ENCODE measurements at places on chromosomes 6 and 20.

GRCh38 chr6:115668211-115668610 is 392.5 kb downstream of the FRK start:
- no peak for DNase-seq

DNA sequence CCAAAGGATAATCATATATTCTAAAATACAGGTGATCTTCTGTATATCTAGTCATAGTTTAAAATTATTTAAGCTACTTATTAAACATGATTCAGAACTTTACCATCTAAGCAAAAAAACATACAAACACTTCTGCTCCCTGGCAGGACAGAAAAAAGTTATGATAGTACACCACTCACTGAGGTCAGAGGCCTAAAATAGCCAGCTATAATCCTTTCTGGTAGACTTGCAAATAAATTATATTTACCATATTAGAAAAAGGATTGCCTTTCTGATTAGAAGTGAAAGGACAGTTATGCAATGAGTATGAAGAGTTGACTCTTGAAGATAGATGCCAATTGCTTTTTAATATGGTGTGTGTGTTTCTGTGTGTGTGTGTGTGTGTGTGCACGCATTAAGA is 207.4 kb downstream of the BMP2 start:
- no peak for DNase-seq

- no peak for DNase-seq
These were observed 30.8 kb upstream of the ENPP1 start for GRCh38 chr6:131776985-131777384.

DNA sequence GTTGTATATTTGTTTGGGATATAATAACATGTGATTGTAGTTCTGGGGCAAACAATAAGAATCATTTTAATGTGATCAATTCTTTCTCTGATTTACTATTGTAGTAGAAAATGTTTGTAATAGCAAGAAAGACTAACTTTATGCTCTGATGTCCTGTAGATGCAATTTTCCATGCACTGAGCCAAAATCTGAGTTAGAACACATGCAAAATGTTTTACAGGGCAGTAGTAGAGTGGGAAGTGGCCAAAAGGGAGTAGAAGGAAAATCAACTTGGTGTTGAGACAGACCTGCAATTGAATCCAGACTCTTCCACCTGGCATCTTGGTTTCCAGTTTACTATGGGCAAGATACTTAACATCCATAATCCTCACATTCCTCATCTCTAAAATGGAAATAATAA is 93.5 kb upstream of the BMP5 start:
- DNase-seq: no peak

GRCh38 chr6:159931846-159932245 is 37.0 kb upstream of the IGF2R start:
- DNase-seq: no peak

DNA sequence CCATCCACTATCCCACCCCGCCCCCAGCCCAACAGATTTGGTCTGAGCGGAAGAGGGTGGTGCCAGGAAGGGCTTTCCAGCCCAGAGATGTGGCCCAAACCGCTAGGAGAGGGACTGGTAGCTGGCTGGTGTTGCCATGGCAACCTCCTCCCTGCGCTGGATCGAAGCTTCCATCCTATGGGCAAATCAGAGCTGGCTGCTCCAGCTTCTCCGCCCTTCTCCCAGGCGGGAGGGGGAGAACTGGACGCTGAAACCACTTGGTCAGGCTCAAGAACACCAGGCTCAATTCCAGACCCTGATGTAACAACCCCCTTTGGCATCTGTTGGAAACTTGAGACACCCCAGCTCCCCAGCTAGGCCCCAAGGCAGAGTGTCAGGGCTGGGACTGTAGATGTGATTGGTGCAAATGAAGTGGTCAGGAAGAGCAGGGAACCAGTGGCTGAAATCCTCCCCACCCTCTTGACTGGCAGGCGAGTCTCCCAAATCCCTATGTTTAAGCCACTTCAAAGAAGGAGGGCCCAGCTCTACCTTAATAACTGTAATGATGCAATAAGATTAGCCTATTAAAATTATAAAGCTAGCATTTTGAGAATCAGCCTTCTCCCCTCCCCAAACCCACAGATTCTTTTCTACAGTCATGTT is 4.2 kb downstream of the RIMS4 start:
- DNase-seq: peak; percentile 32

DNA sequence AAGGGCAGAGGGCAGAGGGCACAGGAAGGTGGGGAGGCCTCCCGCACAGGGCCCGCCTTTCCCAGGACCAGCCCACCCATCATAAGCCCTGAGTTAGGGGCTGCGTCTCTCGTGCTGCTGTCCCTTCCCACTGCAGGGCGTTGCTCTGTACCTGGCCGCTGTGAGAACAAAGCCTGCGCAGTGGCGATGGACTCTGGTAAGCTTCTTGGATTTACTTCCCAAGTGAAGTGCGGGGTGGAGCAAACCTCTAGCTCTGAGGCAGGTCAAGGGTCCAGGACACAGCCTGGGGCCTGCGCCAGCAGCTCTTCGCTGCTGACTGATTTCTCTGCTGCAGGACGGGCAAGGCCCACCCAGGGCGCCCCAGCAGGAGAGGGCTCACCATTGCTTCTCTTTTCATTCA is 23.9 kb downstream of the INSM1 start:
- no peak for DNase-seq

- no peak for DNase-seq
These were observed 147.9 kb downstream of the CDC5L start for GRCh38 chr6:44535446-44535845.

- no peak for DNase-seq
These were observed 13.7 kb downstream of the RIPK1 start for GRCh38 chr6:3081960-3082359.

GRCh38 chr6:112058243-112059032 is 4.5 kb downstream of the CCN6 start:
- no peak for DNase-seq
